ENCODE measurements at places on chromosomes 4 and X. TPM values are rescaled to one million over a fixed set of nuclear protein-coding genes. Genes with fewer than 3 reads are reported as not detected.
A peak's percentile ranks its signal among the peaks of the same experiment; 100 is the strongest.

Gene ELF2
- 43.5 TPM for total RNA-seq

Gene TEX13B
- not detected for total RNA-seq

Gene PDGFRA
- total RNA-seq, result 0.11 TPM

Gene ZCCHC18
- 11.8 TPM for total RNA-seq

- ATAC-seq, result no peak
Observed at GRCh38 chrX:112083624-112084326, 1.2 kb upstream of the TRPC5 start.

DNA sequence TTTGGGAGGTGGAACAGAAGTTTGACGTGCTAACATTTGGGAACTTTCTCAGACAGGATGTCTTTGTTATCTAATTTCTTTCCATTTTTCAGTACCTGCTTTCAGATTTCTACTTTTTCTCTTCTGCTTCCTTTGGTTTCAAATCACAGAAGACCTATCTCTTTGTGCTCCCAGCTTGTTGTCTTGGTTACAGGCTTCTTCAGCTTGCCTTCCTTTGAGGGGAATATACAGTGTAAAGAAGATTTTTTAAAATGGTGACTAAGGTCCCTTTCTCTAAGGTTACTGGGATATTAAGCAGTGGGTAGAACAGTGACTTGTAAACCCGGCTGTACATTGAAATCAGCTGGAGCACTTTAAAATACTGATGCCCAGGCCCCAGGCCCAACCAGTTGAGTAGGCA is 48.0 kb downstream of the TMEM164 start:
- no peak for ATAC-seq

DNA sequence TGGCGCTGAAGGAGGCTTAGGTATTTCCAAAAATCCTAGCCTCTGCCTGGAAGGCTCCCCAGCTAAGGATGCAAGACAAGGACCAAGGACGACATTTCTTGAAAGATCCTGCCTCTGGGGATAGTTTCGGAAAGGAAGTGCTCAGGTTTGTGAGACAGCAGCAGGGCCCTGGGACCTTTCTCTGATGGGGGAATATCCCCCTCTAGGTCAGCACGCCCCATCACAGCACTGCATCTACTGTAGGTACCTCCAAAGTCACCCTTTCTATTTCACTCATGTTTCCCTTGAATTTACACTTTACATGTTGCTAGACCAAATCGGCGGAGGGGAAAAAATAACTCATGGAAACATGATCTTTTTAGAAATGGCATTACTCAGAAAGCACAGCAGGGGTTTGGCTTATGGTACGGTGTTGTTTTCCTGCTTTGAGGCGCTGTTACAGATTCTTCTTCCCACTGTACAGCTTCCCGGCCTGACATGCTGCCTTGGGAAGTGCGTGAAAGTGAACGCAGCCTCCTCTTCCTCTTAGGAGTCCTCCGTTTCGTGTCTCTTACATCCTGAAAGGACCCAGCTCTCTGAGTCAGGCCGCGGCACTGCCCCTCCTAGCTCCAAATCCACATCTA is 77.2 kb upstream of the DHRSX start:
- ATAC-seq, result no peak

- ATAC-seq, result no peak
Observed at GRCh38 chr4:138859254-138859653, 156.3 kb upstream of the NOCT start.

DNA sequence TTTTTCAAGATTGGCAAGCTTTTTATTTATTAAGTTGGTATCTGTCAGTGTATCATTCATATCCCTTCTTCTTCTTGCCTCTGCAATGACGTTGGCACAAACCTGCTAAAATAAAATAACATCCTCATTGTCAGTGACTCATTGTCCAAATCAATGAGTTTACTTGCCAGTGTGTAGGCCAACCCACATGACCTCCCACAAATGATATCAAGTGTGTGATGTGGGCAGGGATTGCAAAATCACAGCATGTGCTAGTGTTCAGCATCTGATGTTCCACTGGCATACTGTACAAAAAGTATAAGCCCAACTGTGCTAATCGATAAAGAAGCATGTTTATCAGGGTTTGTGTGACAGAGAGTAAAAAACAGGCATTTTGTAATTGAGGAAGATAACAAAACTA is 25.5 kb downstream of the GPAT3 start:
- no peak for ATAC-seq

GRCh38 chr4:16642897-16643296 is 255.5 kb downstream of the LDB2 start:
- ATAC-seq, result no peak

DNA sequence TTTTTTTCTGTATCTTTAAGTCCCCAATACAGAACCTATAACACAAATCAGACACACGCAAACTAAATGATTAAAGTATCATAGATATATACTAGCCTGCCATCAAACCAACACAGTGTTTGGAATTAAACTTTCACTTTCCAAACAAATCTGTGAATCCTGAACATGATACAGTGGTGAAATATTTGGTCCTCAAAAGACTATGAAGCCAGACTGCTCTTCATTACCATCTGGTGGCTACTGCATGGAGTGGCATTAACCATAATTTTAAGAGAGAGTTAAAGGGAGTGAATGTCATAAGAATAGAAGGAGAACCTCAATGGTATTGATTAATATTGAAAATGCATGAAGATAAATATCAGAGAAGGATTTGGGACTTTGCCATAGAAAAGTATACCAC is 9.2 kb upstream of the GABRA4 start:
- no peak for ATAC-seq

GRCh38 chr4:92516450-92516849 is 212.7 kb downstream of the GRID2 start:
- no peak for ATAC-seq

DNA sequence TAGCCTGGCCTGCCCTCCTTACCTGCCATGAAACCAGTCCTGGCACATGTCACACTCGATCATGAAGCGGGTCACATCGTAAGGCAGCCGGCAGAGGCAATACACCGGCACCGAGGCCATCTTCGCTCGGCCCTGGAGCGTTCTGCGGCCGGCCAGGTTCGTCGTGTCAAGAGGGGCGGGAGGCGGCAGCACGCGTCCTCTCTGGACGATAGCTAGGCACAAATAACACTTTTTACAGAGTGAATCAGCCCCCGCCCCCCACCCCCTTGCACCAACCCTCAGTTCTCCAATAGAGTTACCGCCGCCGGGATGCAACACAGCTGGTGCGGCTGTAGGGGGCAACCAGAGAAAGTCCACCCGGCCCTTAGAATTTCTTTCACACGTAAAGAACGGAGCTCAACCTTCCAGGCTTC is 1.7 kb downstream of the PHF8 start:
- ATAC-seq, result peak; percentile 38

DNA sequence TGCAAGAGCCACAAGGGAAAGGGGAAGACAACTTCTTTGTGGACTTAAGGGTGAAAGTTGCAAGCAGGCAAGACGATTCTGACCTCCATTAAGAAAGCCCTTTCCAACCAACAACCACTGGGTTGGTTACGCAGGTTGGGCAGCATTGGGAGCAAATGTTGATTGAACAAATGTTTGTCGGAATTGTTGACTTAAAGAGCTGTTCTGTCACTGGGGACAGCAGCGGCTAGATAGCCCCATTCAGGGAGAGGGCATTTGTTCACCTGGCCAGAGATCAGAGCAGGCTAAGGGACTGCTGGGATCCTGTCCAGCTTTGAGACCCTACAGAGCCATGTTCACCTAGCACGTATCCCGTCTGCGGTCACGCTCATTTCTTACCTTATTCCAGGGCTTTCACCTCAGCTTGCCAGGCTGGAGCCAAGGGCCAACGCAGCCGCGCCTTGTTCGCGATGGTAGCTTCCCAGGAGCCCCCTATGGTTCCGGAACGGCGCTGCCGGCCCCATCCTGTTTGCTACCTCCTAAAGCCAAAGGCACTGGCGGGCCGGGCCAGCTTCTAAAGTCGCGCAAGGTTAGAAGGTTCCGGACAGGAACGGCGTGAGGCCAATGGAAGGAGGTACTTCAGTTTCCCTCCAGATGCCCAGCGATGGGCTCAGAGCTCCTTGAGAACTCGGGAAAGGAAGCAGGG is 24.6 kb downstream of the F9 start:
- no peak for ATAC-seq

- no peak for ATAC-seq
Observed at GRCh38 chrX:110175146-110175545, 142.7 kb downstream of the AMMECR1 start.

DNA sequence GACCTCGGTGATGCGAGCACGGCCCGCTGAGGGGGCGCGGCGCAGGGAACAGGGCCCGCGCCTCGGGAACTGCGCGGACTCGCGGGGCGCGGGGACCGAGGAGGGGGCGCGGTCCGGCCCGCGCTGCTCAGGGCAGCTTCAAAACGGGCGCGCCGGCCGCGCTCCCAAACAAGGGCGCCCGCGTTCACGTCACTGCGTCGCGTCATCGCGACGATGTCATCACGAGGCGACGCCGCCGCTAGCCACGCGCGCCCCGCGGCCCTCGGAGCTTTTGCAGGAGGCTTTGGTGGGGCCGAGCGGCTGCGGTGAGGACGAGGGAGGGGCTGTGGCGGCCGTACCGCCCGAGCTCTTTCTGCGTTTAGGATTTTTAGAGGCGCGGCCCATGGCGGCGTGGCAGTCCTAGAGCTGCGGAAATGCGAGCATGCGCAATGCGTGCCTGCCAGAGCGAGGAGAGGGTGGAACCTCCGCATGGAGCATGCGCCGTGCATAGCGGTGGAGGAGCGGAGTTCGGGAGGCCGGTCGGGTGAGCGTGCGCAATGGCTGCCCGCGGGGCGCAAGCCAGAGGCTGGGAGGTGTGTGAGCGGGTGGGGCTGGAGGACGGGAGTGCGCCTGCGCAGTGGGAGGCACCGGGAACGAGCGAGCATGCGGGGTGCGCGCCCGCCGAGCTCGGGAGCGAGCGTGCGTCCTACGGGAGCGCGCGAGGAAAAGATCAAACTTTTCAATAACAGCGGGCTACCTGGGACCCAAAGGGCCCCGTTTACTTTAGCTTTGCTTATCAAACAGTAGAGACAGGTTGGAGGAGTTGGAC is at the start of gene PPP2R3B:
PPP2R3B (minus strand) TSS at position 140 of the 808 bp plus-strand sequence. CDS start 216 bp downstream, outside the sequence.
- peak; percentile 94 for ATAC-seq

DNA sequence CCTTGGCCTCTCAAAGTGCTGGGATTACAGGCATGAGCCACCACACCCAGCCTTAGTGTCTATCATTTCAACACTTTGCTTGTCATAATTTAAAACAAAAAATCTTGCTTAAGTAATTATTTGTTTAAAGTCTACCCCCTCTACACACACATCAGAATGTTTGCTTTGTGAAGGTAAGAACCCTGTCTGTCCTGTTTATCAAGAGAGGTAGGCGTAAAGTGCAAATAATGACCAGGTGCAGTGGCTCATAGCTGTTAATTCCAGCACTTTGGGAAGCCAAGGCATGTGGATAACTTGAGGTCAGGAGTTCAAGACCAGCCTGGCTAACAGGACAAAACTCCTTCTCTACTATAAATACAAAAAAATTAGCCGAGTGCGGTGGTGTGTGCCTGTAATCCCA is 326.7 kb upstream of the CLNK start:
- ATAC-seq, result no peak

DNA sequence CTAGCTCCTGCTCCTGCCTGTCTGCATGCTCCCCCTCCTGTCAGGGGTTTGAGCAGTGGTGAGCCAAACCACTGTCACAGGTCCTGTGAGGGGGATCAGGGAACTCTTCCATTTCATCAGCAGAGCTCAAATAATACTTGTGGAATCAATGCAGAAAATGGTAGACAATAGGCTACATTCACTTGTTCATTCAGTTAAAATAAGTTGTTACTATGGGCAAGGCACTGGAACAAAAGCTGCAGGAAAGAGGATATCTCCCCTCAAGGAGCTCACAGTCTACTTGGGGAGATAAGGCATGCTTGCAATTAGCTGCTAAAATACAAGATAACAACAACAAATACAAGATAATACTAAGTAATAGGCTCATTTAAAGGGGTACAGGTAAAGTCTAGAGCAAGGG is 117.1 kb downstream of the GPC3 start:
- ATAC-seq, result no peak

DNA sequence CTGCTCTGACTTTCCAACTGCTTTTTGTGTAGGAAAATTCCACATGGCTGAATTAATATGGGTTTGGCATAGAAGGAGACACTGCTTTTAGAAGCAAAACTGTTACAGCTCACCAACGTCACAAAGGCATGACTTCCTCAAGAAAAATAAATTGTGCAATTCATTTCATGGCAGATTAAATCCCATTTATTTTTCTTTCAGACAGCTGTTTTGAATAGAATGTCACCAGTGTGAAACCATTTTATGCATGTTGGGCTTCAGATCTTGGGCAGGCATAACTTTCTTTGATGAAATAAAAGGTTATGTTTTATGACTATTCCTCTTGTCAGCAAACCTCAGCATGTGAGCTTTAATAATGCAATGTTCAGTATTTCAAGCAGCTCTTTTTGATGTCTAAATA is 542.8 kb downstream of the GALNTL6 start:
- ATAC-seq, result peak; percentile 83

All from motor neuron (in vitro differentiated cells).